Mesenteric fat pad (tissue), 1 donor: ENCODE measurements at places on chromosomes 16 and 17. TPM values are rescaled to one million over a fixed set of nuclear protein-coding genes. Genes with fewer than 3 reads are reported as not detected.

The DPEP1 gene
- total RNA-seq: 0.51 TPM

The CEP295NL gene
- total RNA-seq: 6.5 TPM

The OTOP3 gene
- total RNA-seq: not detected

The KRTAP4-9 gene
- total RNA-seq: not detected

The PYY gene
- not detected for total RNA-seq

The SRCIN1 gene
- 10.1 TPM for total RNA-seq

DNA sequence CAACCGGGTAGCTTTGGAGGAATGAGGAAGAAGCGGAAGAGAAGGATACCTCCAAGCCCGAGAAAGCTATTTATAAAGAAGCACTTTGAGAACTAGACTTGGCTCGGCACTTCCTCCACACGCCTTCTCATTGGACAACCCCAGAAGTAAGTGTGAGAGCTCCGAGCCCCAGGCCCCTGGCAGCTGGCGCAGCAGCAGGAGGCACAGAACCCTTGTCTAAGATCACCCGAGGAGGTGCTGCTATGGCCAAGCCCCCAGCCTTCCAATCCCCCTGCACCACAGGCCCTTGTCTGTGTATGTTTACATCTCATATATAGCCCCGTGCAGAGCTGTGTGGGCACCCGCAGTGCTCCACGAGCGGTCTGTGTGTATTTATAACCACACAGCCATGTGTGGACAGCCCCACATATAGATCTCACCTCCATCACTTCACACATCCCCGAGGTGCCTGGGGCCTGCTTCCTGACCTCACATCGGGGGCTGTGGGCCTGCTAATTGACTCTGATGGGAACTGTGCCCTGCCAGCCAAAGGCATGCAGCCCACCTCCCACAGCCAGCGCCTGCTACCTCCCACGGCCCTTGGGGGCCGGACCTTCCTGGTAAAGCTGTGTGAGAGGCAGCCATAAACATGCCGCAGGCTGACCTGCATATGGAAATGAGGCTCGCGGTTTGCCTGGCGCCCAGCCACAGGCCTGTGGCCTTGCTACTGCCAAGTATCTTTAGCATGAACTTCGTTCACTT is 96.1 kb downstream of the C17orf67 start:
- DNase-seq: no peak

- DNase-seq: no peak
Observed at GRCh38 chr16:71542377-71542776, 16.2 kb downstream of the CHST4 start.

GRCh38 chr16:70378869-70379493 is 32.3 kb downstream of the DDX19A start:
- no peak for DNase-seq

DNA sequence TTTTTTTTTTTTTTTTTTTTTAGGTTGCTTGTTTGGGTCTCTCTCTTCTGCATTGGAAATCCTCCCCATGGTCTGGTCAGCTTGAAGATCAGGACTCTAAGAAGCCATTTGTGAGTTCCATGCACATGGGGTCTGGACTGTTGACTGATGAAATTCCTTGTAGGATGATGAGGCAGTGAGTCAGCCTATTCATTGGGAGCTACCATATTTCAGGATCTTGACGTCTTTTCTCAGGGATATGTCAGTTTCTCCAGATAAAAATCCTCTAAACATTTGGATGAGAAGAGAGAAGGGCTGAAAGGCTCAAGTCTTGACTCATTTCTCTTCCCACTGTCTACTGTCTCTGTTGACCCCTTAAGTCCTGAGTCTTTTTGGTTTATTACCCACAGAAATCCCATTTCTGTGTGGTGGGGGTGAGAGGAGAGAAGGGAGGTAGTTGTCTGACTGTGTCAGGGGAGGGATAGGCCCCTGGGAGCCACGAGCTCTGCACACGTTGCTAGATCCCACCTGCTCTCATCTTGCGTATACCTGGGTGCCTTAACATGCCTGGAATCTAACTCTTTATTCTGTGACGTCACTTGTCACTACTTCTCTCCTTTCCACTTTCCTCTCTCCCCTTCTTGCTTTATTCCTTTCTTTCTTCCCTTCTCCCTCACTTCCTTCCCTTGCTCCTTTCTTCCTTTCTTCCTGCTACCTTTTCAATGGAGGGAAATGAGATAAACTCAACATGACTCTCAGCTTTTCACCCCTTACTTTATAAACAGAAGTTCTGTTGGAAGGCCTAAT is 333.1 kb upstream of the XYLT1 start:
- DNase-seq: no peak

DNA sequence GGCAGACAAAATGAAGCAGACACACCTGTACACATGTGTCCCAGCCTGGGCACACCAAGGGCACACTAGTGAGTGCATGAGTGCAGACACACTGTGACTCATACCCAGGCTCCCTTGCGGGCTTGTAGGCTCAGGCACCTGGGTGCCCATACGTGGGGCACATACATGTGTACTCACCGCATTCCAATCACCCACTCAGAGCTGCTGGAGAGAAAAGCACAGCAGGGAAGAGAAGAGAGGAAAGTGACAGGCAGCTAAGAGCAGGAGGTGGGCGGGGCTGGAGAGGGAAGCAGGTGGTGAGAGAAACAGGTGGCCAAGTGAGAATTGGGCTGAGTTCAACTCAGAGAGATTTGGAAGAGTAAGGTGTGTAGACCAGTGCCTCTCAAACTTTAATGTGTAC is 54.0 kb downstream of the TMEM132E start:
- no peak for DNase-seq

- no peak for DNase-seq
Observed at GRCh38 chr16:51801635-51802034, 650.6 kb upstream of the SALL1 start.

- DNase-seq: no peak
Observed at GRCh38 chr16:85296859-85297660, 184.8 kb upstream of the CIBAR2 start.

GRCh38 chr17:58873926-58874325 is 118.3 kb downstream of the PPM1E start:
- no peak for DNase-seq

DNA sequence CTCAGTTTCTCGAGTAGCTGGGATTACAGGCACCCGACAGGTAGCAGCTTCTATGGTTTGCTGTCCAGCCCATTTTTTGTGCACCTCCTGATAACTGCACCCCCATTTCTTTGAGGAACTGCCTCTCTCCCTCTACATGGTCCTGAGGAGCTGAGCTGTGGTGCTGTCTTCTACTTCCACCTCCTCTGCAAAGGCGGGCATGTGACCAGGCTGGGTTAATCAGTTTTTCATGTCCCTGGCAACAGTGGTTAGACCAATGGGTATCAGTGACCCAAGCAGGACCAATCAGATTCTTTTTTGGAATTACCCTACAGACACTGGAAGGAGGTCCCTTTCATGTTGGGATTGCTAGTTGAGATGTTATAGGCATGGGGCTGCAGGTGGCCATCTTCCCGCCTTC is 41.3 kb downstream of the TBX21 start:
- no peak for DNase-seq

- no peak for DNase-seq
Observed at GRCh38 chr17:80455784-80456183, 20.6 kb downstream of the NPTX1 start.

DNA sequence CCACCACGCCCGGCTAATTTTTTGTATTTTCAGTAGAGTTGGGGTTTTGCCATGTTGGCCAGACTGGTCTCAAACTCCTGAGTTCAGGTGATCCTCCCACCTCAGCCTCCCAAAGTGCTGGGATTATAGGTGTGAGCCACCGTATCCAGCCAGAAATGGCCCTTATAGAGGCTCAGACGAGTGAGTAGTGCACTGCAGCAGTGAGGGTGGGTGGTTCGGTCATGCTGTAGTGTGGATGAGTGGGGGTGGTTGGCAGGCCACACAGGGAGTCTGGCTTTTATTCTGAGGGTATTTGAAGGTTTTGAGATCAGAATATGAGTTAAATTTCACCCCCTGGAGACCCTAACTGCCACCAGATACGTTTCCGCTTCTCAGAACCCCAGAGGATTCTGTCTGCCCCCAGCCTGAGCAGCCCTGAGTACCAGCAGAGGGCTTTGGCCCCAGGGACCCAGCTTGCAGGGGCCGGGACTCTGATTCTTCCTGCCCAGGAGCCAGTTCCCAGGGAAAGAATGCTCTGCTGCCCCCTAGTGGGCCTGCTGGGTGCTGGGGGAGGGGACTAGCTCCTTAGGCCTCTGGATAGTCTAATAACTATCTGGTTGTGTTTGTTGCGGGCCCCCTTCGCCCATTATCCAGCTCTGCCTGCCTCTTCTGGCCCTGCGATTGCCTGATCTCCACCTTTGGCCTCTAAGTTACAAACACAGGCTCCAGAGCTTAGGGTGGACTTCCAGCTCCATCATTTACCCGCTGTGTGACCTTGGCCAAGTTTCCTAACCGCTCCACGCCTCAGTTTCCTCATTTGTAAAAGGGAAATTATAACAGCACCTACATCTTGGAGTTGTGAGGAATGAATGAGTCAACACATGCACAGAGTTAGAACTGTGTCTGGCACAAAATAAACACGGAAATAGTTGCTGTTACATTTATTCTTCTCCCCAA is 2.0 kb downstream of the ZNF771 start:
- DNase-seq: peak; percentile 97

GRCh38 chr17:6327007-6327406 is 107.9 kb downstream of the AIPL1 start:
- DNase-seq: no peak

DNA sequence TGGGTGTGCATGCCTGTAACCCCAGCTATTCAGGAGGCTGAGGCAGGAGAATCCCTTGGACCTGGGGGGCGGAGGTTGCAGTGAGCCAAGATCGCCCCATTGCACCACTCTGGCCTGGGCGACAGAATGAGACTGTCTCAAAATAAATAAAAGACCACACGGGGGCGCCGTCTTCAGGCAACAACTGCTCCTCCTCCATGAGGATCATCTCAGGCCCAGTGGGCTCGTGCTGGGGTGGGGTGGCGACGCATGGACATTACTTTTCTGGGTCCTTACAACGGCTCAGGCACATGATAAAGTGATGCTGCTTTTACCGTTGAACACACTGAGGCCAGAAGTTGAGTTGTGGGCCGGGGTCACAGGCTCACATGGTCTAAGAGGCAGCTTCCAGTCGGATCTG is 56.2 kb downstream of the PRMT7 start:
- DNase-seq: no peak

DNA sequence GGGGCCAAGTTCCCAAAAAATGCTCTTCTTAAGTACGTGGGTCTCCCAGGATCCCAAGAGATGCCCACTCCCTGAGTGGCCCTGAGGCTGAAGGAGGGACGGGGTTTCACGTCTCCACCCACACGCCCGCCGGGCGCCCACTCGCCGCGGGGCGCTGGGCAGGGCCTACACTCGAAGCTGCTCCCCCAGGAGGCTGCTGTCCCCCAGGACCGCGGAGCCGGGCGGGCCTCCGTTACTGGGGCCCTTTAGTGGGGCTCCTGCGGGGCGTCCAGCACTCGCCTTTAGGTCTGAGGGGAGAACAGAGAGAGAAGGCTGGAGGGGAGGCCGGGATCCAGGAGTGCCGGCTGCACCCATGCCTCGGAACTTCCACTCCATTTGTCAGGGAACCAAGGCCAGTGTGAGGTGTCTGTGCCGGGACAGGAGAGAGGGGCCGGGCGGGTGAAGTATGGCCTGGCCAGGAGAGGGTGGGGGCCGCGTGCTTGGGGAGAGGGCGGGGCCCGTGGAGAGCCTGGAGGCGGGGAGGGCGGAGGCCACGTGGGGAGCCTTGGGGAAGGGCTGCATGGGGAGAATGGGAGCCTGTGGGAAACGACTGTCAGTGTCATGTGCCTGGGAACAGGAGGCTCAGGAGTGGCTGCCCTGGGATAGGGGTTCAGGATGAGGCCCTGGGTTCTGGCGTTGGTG is 18.8 kb downstream of the NUBP1 start:
- no peak for DNase-seq

- no peak for DNase-seq
Observed at GRCh38 chr16:2791174-2791573, 3.8 kb upstream of the PRSS33 start.
